ENCODE measurements at places on chromosomes 2 and 18.

DNA sequence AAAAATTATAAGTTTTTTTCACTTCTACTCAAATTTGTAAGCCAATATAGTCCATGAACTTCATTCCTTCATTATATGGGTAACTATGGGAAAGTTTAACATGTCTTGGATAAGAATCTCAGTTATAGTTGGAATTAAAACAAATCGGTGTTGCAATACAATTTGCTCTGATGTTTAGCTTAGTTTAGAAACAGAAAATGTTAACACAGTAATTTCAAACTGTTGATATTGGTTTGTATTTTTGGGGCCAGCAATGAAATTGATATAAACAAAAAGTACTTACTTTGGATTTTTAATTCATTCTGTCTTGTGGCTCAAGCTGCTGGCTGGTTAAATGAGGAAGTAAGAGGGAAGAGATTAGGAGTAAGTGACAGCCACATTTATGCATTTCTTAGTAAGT, 368.5 kb upstream of the NT5C1B start:
- DNase-seq: no peak

- no peak for DNase-seq
Measured at GRCh38 chr18:13414521-13414920, 196.0 kb downstream of the LDLRAD4 start.

GRCh38 chr2:236715491-236715961, 145.9 kb downstream of the ACKR3 start:
- no peak for DNase-seq

DNA sequence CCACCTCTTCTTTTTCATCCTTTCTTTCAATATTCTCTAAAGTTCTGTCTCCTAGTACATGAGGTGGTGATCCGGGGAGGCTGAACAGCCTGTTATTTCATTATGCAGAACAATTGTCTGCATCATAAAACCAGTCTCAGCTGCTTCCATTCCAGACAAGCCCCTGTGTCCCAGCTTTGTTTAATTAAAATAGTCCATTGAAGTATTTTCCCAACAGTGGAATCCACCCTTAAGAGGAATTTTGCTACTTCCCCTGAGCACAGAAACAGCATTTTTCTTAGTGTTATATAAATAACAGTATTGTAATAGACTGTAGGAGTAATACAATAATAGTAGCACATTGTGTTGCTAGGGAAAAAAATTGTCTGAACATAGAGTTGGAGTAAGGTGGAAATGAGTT, 395.4 kb upstream of the TCF4 start:
- DNase-seq: no peak
